ENCODE measurements at places on chromosomes 11 and 22.

GRCh38 chr11:62459080-62459479 lies 40.2 kb downstream of the SCGB1A1 start:
- DNase-seq: no peak

GRCh38 chr11:43327987-43328386 lies 16.2 kb downstream of the API5 start:
- DNase-seq: no peak

GRCh38 chr11:10026514-10026913 lies 267.5 kb downstream of the SBF2 start:
- DNase-seq: no peak

DNA sequence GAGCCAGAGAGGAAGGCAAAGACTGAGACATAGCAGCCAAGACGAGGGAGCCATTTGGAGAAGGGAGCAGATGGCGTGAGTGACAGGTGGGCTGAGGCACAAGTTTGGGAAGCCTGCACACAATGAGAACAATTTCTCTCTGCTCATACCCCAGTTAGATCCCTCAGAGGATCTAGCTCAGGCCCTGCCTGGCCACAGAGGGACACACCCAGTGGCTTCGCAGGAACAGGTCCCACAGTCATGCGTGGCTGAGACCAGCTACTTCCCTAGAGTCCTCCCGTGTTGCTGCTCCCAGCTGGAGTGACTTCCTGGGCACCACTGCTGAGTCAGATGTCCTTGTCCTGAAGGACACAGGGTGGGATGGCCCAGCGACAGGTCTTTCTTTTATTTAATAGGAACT lies 33.4 kb upstream of the LYVE1 start:
- DNase-seq: no peak

DNA sequence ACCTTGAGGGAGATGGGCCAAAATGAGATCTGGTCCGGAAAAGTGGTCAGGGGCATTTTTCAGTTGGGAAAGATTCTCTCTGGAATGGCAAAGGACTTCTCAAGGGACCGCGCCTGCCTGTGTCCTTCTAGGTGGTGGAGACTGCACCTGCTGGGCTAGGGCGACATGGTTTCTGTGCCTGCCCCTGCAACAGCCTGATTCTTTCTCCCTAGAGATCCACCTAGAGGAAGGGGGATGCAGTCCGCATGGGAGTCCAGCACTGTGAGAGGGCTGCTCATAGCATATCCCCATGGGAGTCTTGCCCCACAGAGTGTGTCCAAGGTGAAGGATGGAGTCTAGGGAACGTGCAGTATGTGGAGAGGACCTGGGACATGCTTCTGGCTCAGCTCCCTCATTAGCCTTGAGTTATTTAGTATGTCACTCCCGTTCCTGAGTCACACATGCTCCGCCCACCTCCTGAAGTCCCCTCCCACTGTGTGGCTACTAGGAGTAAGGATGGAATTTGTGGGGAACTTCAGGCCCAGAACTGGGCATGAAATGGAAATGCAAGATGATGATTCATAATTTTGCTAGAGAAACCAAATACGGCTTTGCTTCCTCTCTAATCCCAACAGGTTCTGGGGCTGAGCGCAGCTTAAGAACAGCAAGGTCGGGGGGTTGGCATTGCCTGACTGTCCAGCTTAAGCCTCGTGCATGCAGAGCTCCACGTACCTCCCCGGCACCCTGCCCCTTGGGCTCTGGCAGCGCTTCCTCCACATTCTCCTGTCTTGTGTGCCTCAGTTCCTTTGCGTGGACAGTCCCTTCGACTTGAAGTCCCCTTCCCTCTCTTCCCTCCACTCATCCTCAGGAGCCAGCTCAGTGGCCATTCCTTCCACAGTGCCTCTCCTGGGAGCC lies 35.0 kb downstream of the GRIK4 start:
- no peak for DNase-seq

GRCh38 chr11:57303990-57304579 lies 20.7 kb downstream of the TNKS1BP1 start:
- DNase-seq: no peak

GRCh38 chr11:67469508-67469811 lies 409 bp upstream of the TMEM134 start:
- no peak for DNase-seq

GRCh38 chr22:49738006-49738405 lies 89.7 kb downstream of the BRD1 start:
- DNase-seq: no peak

GRCh38 chr11:4695442-4695841 lies 2.2 kb downstream of the OR51E2 start:
- no peak for DNase-seq

DNA sequence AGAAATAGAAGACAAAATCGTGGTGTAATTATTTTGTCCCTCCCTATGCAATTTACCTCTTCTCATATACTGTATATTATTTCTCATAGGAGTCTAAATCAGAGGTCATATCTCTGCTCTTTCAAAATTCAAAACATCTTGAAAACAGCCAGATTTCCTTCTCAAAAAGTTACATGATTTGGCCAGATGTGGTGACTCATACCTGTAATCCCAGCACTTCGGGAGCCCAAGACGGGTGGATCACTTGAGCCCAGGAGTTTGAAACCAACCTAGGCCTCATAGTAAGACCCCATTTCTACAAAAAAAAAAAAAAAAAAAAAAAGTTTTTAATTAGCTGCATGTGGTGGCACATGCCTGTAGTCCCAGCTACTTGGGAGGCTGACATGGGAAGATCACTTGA lies 29.0 kb upstream of the DNAJB7 start:
- no peak for DNase-seq

DNA sequence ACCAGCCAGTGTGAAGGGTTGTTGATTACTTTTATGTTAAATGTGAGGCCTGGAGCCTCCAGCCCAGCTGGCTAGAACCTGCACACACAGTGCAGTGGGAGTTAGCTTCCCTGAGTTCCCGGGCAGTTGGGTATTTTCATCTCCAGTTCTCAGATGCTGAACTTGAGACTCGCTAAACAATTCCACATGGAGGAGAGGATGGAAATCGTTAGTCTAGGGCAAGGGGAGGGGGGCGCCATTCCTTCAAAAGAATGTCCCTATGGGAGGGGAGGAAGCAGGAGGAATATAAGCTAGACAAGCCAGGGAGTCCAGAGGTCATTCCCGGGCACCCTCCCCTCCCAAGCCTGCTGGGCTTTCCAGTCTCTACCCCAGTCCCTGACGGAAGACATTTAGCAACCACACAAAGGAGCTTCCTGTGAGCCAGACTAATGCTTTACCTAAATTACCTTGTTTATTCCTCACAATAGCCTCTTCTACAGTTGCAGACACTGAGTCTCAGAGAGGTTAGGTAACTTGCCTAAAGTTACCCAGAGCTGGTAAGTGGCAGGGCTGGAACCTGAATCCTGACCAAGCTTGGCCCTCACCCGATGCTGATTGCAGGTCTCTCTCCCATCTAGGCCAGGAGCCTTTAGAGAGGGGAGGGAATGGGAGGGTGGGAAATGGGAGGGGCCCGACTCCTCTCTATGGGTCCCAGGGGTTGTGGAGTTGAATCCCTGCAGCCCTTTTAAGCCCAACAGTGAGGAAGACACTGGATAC lies 1.9 kb upstream of the TSKU start:
- DNase-seq: no peak

GRCh38 chr11:43772733-43773132 lies 92.2 kb downstream of the HSD17B12 start:
- no peak for DNase-seq

DNA sequence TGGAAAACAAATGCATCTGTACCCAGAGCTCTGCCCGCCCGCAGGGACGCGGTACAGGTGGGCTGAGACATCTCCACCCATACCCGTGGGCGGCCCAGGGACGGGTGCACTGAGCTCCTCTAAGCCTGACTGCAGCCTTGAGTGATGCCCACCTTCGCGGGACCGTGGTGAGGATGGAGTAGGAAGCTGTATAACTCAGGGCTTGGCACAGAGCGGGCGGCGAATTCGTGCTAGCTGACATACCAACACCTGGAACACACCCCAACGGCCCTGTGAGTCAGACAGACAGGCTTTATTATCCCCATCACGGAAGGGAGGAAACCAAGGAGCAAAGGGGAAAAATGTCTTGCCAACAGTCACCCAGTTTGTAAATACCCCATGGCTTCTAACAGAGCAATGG lies 61.9 kb downstream of the SMCO4 start:
- DNase-seq: no peak

DNA sequence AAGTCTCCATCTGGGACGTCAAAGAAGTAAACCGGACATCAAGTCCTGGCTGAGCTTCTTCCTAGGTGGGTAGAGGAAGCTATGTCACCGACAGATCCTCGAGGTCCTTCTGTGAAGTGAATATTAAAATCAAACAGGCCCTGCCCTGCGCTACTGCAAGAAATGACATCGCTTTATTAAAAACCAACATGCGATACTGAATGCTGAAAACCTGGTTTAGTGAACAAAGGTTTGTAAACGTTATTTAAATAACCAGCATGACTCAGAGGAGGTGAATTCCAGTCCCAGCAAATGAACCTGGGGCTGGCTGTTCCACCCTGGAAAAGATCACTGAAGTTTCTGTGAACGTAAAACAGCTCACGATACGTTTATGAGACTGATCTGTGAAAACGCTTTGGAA lies 645 bp downstream of the RTCB start:
- DNase-seq: no peak

GRCh38 chr22:26766510-26767350 lies 109.3 kb downstream of the MIAT start:
- DNase-seq: no peak

DNA sequence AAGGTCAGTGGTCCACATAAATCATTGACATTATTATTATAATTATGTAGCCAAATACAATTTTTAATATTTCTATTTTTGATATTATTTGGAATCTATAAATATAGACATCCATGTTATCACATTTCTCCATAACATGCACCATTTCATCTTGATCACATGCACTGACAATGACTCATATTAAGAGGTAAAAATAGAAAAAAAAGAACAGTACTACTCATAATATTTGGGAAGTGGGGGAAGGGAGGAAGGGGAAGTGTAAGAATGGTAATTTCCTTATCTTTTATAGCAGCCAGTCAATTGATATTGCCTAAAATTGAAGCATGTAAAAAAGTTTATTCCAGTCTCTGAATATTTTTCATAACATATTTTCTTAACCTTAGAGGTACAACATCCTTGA lies 72.3 kb downstream of the ADM start:
- DNase-seq: no peak

- no peak for DNase-seq
Observed at GRCh38 chr11:40826601-40827000, 632.9 kb downstream of the LRRC4C start.

DNA sequence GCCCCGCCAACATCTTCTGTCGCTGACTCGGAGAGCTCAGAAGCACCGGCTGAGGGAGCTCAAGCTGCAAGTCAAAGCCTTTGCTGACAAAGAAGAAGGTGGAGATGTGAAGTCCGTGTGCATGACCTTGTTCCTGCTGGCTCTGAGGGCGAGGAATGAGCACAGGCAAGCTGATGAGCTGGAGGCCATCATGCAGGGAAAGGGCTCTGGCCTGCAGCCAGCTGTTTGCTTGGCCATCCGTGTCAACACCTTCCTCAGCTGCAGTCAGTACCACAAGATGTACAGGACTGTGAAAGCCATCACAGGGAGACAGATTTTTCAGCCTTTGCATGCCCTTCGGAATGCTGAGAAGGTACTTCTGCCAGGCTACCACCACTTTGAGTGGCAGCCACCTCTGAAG lies 6.7 kb downstream of the RAG1 start:
- no peak for DNase-seq
